ENCODE measurements at places on chromosomes 16 and 17. TPM values are rescaled to one million over a fixed set of nuclear protein-coding genes. Genes with fewer than 3 reads are reported as not detected.

PPL gene
- 1.8 TPM for total RNA-seq

TMEM204 gene
- not detected for total RNA-seq

TBC1D26 gene
- not detected for total RNA-seq

FSCN2 gene
- not detected for total RNA-seq

GAS2L2 gene
- total RNA-seq, result not detected

BCKDK gene
- 52.8 TPM for total RNA-seq

KRT15 gene
- 6.3 TPM for total RNA-seq

CIITA gene
- total RNA-seq, result 0.71 TPM

CHST4 gene
- 0.05 TPM for total RNA-seq

TMEM98 gene
- 2.8 TPM for total RNA-seq

ODF4 gene
- total RNA-seq, result not detected

AOC3 gene
- total RNA-seq, result not detected

KIFC3 gene
- total RNA-seq, result 38.8 TPM

RRAD gene
- total RNA-seq, result 3.2 TPM

CLDN7 gene
- total RNA-seq, result 2.4 TPM

RSPRY1 gene
- total RNA-seq, result 34.9 TPM

TXNDC11 gene
- 52.7 TPM for total RNA-seq

NUPR1 gene
- 3.5 TPM for total RNA-seq

ARHGAP27 gene
- total RNA-seq, result 0.91 TPM

RNF213 gene
- total RNA-seq, result 30.2 TPM

RPL27 gene
- total RNA-seq, result 982 TPM

CMTM2 gene
- total RNA-seq, result not detected

Data from M059J (cell line).